NCI-H187 (cell line): ENCODE measurements at places on chromosomes 11 and 22.

GRCh38 chr11:8608652-8609051 lies 14.6 kb upstream of the STK33 start:
- DNase-seq = no peak

GRCh38 chr11:119481021-119481666 lies 58.2 kb upstream of the THY1 start:
- peak; percentile 85 for DNase-seq

GRCh38 chr11:67639438-67639859 lies at the start of gene TBX10:
Gene TBX10 (minus strand): TSS chr11:67639763. CDS start chr11:67639472, 291 bp downstream.
- no peak for DNase-seq

- peak; percentile 67 for DNase-seq
Observed at GRCh38 chr11:8531312-8531711, 62.7 kb downstream of the STK33 start.

DNA sequence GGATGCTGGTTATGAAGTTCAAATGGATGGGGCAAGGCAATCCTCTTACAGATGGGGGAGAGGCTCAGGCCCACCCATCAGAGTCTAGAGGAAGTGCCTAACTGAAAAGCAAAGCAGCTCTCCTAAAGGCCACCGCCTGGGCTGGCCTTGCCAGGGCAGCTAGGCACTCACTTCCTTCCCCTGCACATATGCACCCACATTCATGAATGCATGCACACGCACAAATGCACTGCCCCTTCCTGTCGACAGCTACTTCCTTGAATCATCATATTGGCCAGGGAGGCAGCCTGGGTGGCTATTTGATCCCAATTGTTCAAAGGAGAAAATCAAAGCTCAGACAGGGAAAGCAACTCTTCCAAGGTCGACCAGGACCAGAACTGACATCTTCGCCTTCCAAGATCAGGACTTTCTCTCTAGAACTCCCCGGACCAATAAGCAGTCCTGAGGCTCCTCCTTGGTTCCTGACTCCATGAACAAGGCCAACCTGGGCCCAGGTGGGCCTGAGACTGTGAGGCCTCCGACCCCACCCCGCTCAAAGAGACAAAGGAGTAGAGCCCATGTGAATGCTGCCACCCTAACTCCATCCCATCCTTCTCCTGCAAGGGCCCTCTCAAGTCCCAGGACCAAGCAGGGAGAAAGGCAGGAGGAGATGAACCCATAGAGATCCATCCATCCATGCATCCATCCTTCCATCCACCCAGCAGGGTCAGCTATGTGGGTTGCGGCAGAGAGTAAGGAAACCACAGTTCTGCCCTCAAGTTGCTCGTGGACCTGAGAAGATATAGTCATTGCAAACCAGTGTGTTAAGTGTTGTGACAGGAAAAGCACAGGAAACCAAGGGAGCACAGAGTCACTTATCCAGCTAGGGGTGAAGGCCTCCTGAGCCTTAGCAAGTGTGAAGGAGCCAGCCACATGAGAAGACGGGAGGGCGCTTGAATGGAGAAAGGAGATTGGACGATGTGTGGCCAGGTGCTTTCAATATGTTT lies 35.4 kb upstream of the LMO1 start:
- no peak for DNase-seq
